ENCODE measurements at places on chromosomes 3 and 15.

DNA sequence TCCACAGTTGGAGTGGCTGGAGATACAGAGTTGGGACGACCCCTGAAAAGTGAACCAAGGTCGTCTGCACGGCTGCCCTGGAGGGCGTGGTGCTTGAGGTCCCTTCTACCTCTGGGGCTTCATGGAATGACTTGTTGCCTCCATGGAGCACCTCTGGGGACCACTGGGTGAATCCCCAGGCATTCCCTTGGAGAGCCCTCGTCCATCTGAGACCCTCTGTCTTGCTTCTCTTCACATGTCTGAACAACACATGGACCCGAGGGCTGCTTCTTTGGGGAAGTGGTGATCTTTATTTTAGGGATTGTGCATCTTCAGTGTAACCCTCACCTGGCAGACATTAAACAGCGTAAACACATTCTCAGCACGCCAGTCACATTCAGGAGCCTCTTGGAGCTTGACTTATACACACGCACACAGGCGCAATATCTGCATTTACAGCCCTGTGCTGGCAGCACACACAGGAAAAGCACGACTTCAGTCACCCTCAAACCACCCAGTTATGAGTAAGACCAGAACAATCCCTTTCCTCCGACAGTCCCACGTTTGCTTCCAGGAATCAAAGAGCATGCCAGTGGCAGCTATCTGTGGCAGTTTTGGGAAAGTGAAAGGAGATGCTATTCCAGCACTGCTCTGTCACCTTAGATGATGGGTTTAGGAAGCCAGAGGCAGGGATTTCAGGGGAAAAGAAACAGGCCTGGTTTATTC is 12.6 kb downstream of the FAM107A start:
- peak; percentile 57 for DNase-seq

DNA sequence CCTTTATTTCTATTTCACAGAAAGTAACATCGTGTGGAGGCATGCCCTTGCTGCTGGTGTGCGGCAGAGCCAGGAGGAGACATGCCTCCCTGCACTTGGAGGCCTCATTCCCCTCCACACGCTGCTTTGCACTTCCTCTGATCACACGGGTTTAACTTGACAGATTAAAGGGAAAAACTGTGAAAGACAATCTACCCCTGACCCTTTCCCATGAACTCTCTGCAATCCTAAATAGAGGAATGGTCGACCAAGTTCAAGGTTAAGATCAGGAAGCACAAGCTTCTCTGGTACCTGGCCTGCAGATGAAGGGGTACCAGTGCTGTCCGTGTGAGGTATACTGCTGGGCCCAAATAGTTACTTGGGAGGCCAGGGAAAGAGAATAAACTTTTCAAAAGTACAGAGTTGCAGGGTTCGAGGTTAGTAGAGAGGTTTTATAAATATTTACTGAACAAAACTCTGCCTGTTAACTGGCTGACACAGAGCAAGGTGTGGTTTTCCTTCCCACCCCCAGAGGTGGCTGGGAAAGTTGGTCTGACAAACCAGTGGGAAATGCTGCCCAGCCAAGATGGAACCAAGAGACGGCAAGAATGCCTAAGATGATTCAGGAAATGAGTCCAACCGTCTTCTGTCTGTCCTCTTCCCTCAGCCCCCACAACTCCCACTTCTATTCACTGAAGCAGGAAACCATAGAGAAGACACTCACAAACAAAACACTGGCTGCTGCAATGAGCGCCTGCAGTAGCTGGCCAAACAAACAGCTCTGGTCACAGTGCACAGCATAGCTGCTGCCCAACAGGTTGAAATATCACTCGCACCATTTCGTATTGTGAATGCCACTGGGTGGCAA is 79.6 kb downstream of the IGF2BP2 start:
- peak; percentile 93 for DNase-seq

DNA sequence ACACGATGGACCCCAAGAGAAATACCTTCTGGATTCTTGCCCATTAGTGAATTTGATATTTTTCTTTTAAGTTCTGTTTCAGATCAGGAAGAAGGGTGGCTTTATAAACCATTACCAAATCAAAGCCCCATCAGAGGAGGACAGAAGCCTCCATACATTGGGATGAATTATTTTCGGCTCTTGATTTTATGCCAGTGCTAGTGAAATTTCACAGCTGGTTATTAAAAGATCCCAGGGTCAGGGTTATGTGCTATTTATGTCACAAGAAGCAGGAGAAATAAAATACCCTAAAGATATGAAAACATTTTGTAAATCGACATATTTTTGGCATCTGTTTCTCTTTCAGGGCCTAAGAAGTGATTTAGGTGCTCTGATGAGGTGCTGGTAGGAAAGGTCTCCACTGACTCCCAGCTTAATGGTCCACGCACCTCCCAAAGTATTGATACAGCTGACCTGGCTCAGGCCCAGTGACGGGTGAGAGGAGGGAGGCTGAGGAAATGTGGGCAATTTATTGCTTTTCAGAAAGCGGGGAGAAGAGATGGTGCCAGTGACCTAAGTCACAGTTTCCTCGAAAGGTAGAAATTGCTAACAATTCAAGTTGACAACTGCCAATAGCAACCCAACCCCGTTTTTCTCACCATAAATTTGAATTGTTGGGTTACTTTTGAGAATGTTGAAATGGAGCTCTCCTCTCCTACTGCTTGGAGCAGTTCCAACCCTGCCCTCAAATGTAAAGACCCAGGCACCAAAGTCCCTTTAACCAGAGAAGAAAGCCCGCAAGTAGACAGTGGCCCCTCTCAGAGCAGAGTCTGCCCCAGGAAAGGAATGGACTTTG is 315.6 kb upstream of the NR2E3 start:
- DNase-seq, result peak; percentile 75

DNA sequence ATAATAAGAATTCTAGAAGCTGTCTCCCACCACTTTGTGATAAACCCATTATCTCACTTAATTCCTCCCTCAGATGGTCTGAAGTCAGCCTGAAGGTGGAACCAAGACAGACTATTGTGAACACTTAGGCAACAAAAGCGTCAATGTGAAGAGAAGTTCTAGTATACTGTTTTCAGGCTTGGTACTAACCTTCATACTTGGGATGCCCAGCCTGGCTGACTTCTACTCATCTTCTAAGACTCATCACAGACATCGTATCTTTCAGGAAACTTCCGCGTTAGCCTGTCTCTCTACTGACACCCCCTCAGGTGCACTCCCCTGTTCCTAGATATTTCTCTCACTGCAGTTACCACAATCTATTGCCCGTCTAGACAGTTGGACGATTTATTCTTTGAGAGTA is 201.2 kb downstream of the SATB1 start:
- no peak for DNase-seq

GRCh38 chr3:163327086-163327485 is 1751.2 kb downstream of the SI start:
- no peak for DNase-seq

- no peak for DNase-seq
Observed at GRCh38 chr3:28624084-28624483, 275.5 kb upstream of the AZI2 start.

GRCh38 chr3:10647376-10647775 is 142.0 kb upstream of the ATP2B2 start:
- DNase-seq, result no peak

- DNase-seq, result no peak
Observed at GRCh38 chr15:39030291-39031070, 465.9 kb upstream of the RASGRP1 start.

DNA sequence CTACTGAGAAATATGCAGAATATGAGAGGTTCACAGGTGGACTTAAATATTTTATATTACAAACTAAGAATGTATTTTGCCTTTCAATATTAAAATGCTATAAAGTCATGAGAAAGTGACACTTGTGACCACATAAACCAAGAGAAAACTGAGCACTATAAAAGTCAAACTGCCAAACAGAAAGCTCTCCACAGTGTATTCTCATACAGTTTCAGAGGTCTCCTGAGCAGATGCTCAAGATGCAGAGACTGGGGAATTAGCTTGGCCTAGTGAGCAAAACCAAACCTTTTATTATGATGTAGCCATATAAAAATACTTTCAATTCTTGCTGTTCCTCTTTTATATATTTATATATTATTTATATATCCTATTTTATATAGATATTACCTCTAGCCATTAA is 227.8 kb downstream of the TBC1D5 start:
- DNase-seq, result no peak

- DNase-seq, result no peak
Observed at GRCh38 chr3:13513913-13514517, 33.9 kb downstream of the HDAC11 start.

DNA sequence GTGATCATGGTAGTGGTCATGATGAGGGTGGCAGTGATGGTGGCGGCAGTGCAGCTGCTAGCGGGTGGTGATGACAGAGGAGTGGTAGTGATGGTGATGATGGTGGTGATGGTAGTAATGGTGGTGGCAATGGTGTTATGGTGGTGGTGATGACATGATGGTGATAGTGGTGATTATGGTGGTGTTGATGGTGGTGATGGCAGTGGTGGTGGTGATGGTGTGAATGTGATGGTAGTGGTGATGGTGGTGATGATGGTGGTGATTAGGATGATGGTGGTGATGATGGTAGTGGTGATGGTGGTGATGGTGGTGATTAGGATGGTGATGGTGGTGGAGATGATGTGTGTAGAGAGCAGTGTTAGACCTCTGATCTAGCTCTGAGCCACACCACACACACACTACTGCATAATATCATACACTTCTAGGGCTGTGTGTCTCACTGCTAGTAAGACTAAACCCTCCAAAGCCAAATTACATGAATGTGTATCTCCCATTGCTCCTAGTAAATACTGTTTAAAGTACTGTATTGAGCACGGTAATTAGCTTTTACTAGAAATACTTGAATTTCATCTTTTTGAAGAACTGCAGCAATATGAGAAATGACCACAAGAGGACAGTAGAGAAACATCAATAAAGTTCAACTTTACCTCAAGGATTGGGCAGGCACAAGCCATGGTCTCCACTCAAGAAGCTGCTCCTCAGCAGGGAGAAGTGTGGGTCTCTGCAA is 28.8 kb downstream of the TMED3 start:
- peak; percentile 64 for DNase-seq

DNA sequence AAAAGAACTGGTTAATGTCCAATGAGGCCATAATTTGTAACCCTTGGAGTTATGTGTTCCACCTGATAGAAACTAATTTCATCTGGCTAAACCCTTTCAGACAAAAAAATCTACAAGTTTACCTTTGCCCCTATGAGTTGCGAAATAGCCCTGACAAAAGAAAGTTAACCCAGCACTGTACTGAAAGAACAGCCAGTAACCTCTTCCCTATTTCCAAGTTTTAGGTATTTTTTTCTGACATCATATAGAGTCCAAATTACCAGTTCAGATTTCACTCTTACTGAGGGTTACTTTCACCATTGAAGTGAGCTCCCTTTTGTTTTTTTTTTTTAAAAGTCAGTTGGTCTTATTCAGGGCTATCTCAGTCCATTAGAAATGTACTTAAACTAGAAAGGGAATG is 42.8 kb upstream of the PTPRG start:
- DNase-seq, result peak; percentile 39

- DNase-seq, result no peak
Observed at GRCh38 chr3:65035246-65035645, 347.4 kb upstream of the ADAMTS9 start.

GRCh38 chr3:197874653-197875052 is 75.3 kb upstream of the RPL35A start:
- DNase-seq, result no peak

DNA sequence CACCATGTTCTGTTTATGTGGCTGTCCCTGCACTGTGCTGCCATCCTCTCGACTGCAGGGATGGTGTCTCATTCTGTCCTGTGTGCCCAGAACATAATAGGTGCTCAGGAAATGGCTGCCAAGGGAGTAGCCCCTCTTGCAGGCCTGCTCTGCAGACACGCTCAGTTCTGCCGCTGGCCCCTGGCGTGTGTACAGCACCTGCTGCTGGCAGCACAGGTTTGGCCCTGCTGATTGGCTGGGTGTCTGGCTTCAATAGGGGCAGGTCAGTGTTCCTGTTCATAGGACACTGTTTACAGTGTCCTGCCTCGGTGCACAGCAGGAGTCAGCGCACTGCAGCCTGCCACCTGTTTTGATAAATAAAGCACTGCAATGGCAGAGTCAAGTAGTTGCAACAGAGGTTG is 146.9 kb downstream of the DNAJB8 start:
- DNase-seq, result no peak

DNA sequence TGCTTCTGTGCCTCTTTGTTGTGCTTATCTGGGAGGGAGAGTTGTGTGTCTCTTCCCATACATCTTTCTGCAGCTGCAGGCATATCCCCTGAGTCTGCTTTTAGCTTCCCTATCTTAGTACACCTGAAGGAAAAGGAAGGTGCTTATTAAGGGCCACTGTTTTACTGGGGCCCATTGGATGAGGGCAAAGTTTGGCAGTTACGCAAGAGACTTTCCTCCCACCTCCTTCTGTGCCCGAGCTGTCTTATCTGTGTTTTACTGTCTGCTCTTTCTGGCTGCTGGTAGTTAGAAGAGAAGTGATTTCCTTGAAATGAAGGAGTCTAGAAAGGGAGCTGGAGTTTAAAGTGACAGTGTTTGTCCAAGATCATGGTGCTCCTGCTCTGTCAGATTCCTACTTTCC is 66.5 kb downstream of the GABRG3 start:
- no peak for DNase-seq

DNA sequence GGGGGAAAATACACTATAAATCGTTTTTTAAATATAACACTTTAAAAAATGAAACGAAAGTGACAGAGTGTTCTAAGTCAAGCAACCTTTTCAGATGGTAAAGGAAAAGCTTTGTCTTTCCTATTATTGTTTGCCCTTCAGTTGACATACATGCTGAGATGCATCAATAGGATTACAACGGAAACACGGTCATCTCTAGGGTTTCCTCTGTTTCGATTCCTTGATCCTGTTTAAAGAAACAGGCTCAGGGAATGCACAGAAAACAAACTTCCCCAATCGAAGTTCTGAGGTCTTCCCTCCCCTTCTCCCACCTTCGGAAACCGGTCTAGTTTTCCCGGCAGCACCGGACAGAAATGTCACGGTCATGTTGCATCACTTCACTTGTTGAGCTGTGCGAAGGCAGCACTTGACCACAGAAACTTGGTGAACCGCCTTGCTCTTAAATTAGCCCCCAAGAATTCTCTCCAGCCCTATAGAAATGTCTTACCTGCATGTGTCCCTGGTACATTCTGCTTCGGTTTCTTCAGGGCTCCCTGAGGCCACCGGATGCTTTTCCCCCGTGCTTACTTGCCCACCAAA is 556 bp downstream of the PEX5L start:
- DNase-seq, result no peak

DNA sequence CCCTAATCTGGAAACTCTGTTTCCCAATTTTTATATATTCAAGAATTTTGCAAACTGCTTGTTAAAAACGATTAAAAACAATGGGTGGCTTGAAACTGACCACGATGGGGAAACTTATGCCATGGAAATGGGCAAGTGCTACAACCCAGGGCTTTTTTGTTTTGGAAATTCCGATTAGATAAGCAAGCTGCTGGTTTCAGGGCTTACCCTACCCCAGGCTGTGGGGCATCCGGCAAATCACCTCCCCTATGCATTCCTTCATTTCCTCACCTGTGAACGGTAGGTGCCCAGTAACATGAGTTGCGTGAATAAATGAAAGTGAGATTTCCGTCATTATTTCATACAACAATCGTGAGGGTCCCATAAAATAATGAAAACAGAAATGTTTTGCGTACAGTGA is 34.3 kb downstream of the ST6GAL1 start:
- no peak for DNase-seq

GRCh38 chr15:88395241-88395640 is 71.9 kb downstream of the MRPL46 start:
- DNase-seq, result no peak

GRCh38 chr3:144084929-144085328 is 113.3 kb downstream of the DIPK2A start:
- no peak for DNase-seq

All from fibroblast of lung (primary cell).